ENCODE measurements at places on chromosomes 3 and 15.

DNA sequence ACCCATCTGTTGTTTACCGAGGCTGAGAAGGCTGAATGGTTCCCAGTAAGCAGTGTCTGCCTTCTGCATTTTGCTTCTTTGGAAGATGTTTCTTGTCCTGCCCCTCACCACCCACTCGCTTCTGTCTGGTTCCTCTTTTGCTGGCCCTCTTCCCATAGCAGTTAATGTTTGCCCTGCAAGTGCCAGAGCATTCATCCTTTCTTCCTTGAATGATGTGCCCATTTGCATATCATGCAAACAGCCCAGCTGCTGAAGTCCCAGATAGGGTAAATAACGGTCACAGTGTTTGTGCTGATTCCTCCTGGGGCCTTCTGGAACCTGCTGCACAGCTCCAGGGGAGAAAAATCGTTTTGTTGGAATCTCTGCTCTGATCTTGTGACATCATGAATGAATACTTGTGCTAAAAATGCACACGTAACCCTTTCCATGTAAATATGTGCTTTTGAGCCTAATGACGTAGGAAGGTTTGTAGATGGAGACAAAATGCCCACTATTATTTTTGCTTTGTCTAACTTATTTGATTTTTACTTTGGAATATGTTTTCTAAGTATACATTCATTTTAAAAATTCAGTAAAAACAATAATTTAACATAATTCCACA lies 381.0 kb downstream of the SOX2 start:
- peak; percentile 61 for DNase-seq

DNA sequence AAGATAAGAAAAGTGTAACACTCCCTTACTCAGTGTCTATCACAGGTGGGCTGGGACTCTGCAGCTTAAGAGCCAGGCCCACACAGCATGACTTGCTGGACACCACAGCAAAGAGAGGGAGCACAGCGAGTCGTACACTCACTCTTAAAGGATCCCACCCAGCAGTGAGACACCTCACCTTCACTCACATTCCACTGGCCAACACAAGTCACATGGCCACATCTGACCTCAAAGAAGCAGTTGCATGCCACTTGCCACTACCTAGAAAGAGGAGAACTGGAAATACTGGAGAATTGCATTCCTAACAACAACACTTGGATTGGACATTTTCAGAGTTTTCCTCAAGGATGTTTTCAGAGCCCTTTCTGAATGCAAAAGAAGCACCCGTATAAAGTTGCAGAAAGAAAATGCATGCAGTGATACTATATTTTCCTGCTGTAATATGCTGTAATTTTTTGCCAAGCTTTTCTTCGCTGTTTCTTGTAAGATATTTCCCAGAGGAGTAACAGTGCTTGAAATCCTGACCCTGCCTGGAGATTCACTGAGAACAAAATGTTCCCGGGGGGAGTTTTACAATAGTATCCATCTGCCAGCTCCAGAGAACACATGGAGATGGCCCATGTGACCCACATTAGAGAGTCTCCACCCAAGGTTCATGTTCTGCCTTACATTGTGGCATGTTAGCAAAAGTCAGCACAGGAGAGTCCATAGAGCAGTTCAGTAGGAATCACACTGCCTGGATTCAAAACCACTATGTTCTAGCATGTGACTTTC lies 42.2 kb downstream of the TRIM42 start:
- DNase-seq, result no peak

GRCh38 chr3:35745802-35746484 lies 106.6 kb downstream of the ARPP21 start:
- DNase-seq, result no peak

DNA sequence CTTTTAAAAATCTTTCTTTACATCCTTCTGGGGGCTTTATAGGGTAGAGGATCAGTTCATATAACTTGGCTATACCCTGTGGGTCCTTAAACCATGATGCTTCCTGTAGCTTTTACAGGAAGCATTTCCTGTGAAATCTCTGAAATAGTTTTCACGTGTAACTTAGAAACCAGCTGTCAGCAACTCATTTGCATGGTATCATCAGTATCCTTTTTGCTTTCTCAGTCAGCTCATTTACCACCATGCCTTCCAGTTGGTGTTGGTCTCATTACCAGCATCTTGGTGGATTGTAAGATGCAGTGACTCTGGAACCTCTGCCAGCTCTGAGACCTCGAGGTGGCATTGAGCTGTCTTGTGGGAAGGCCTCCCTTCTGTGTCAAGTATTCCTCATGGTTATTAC lies 96.7 kb upstream of the MYZAP start:
- DNase-seq, result no peak

GRCh38 chr15:97350813-97351212 lies 609.7 kb upstream of the ARRDC4 start:
- no peak for DNase-seq

- DNase-seq, result peak; percentile 2
These were observed 403.2 kb downstream of the PTPRG start for GRCh38 chr3:61964566-61964965.

- DNase-seq, result no peak
These were observed 6.8 kb upstream of the PDCD6IP start for GRCh38 chr3:33791477-33792166.

DNA sequence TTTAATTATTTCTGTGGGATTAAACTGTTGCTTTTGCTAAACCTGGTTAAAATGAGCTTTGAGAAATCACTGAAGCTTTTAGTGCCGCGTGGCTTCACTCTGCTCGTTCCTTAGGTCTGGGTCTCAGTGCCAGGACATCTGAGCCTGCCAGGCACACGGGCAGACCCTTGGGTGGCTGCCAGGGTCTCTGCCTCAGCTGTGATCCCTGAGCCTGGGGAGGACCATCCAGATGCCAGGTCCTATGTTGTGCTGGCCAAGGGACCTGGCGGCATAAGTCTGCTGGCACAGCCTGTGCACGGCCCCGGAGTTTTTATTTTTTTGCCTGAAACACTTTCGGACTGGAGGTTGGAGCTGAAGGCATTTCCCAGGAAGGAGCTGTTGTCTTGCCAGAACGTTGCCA lies 328.1 kb downstream of the LRTM1 start:
- no peak for DNase-seq

- no peak for DNase-seq
These were observed 33.9 kb downstream of the DZIP1L start for GRCh38 chr3:138081371-138082084.

GRCh38 chr3:24492971-24493551 lies 1.6 kb downstream of the THRB start:
- no peak for DNase-seq

- no peak for DNase-seq
These were observed 97.2 kb upstream of the FLNB start for GRCh38 chr3:57910990-57911389.

Data from NCI-H2029 treated with DMSO at 0.1 percent for 48 hours (cell line).